Fibroblast of the conjunctiva (primary cell): ENCODE measurements at places on chromosomes 3 and 15.

- DNase-seq = no peak
Measured at GRCh38 chr15:101476756-101477155, 12.8 kb downstream of the PCSK6 start.

GRCh38 chr3:129536374-129536667 is 6.7 kb upstream of the H1-8 start:
- no peak for DNase-seq

DNA sequence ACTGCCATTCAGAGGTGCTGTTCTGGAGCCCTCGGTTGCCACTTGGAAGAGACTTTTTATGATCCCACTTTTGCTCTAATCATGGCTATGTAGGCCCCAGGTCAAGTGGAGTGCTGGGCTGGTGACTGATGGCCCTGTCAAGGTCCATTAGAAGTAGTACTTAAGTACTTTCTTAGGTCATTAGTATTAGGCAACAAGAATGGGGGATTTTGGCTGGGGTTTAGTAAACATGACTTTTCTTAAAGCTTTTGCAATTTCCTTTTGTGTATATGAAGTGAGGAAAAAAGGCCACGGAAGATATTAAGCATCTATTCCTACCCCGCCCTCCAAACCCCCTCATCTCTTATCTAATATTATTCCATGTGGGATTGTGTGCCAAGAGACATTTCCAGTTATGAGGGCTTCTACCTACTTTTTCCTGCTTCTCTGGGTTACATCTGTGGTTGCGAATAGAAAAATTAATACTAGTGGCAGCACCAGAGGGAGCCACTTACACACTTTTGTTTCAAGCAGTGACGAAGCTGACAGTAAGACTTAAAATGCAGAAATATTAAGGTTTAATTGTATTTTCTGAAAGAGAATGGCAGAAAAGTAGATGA is 13.9 kb downstream of the NLGN1 start:
- no peak for DNase-seq

DNA sequence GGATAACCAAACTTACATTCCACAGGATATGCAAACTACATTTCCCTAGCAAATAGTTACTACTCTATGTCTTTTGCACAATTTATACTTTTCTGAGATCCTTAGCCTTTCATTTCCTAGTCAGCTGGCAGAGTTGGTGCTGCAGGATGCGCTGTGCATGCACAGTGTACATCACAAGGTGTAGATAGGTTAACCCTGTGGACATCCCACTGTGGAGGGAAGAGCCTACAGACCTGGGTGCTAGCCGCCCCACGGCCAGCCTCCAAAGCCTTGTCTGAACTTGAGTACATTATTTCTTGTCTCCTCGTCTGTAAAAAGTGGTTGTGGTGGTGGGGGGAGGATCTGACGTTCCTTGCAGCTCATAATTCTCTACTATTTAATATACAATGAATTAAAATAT is 3.5 kb downstream of the TNFSF10 start:
- no peak for DNase-seq

DNA sequence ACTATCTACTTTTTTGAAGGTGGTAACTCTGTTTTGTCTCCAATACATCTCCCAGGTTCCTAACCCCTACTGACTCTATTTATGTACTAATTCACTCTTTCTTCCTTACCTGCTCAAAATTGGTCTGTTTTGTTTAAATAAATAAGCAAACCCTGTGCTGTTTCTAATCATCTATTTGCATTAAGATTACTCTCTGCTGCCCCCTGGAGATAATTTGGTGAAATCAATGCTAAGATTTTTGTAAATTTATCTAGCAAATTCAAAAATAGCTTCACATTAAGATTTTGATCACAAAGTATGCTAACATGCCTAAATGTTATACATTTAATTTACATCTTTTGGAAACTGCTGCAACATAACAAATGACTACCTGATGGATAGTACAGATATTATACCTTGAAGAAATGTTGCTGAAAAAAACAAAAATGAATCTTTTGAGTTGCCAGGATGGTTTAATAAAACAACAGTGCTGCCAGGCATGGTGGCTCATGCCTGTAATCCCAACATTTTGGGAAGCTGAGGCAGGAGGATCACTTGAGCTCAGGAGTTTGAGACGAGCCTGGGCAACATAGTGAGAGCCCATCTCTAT is 4.4 kb upstream of the CD200R1 start:
- peak; percentile 9 for DNase-seq

GRCh38 chr15:96328181-96328876 is 2.2 kb upstream of the NR2F2 start:
- no peak for DNase-seq

- DNase-seq = no peak
Measured at GRCh38 chr3:141412087-141412935, 44.0 kb downstream of the ZBTB38 start.

- DNase-seq = no peak
Measured at GRCh38 chr3:189338366-189338765, 166.6 kb downstream of the TPRG1 start.

DNA sequence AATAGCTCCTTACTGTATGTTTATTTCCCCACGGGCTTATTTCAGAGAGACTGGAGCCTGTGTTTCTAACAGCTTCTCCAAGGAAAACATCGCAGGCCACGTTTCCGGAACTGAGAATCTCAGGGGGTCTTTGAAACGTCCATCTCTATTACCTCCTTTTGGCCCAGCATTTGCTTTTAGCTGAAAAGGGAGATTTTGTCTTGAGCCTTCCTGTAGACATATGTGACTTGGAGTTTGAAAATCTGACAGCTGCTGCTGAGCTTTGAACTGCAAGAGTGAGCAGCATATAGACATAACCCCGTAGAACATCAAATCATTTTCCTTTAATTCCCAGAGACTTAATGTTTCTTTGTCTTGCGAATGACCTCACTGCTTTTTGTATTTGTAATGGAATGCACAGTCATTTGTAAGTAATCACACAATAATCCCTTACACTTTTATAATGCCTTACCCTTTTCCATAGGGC is 54.6 kb downstream of the LPP start:
- no peak for DNase-seq

- DNase-seq = no peak
Measured at GRCh38 chr3:73479325-73479724, 145.4 kb downstream of the PDZRN3 start.

DNA sequence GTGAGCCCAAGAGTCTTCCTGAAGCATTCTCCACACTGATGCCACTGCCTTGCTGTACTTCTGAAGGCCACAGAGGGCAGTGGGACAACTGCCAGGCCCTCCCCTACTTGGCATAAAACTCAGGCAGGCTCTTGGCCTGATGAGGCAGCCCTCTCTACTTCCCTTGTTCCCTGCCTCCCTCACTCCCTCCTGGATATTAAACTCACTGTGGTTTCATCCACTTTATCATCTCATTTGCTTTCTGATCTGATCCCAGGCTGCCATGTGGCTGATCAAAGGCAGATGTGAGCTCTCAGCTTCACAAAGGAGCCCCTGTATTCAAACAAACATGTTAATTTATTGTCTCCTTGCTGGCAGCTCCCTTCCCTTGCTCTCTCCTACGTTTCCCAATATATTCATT is 533.5 kb downstream of the IGSF11 start:
- no peak for DNase-seq

DNA sequence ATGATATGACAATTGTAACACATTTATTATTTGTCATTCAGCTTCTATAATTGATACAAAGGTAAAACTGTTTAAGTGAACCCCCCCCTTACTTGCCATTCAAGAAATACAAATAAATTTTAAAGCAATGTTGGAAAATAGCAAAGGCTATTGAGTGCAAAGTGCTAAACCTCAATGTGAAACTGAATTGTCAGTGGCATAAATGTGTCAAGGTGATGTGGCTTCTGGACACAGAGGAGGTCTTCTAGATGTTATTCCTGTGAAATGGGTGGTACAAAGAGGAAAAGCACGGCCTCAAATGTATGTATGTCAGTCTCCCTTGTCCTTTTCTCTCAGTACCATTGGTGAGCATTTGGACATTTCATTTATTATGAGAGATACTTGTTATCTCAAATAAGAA is 149.4 kb downstream of the MCTP2 start:
- DNase-seq = no peak

DNA sequence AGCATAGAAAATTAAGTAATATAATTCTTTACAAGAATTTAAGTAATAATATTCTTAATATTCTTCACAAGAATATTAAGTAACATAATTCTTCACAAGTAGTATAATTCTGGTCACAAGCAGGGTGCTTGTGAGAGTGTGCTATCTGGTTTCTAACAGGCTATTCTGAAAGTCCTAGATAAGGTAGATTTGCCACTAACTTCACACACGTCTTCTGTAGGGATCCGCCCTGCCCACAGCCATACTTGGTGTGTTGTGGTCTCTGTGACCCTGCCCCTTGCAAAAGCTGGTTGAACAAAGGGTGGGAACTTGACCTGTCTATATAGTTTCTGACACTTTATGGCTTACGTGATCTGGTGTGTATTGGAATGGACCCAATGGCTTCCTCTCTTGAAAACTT is 253.4 kb upstream of the MDFIC2 start:
- no peak for DNase-seq

DNA sequence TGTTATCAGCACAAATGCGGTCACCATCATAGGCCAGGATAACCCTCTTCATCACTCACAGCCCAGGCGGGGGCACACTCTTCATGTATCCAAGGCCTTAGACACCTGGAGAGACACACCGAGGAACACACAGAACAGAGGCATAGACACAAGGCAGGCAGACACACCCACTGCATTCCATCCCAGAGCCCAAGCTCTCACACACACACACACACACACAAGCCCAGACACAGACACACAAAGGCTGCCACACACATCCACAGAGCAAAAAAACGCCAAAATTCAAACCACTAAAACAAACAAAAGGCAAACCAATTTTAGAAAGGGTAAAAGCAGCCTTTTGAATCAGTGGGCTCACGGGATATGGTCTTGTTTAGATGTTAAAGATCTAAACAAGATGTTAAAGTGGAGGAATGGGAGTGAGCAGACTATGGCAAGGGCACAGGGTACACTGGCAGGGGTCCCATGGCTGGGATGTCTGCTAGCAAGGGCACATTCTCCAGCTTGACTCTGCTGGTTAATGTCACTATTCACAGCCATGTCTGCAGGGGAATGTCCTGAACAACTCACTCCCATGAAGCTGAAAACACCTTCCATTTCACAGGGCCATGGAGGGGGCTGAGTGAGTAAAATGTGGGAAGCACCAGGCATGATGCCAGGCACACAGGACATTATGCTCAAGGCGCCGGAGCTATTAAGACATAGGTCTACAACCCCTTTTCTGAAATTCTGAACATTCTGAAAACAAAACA is 14.9 kb upstream of the CRABP1 start:
- DNase-seq = no peak

- no peak for DNase-seq
Measured at GRCh38 chr15:22915866-22916515, 64.2 kb downstream of the CYFIP1 start.

DNA sequence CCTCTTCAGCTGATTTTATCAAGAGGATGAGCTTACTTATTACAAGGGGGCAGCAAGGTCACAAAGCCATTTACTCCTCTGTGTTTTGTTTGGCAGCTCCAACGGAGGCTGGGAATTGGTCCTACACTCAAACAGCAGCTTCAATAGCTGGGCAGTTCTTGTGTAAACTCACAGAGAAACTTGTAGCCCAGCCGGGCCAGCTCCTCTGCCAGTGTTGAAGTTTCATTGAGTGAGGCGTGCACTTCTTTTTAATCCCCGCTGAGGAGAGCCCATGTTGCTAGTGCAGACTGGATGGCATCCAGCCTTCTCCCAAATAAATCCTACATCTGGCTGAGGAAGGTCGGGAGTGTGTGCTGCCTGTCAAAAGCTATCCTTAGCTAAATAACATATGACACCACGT is 59.5 kb downstream of the BFSP2 start:
- peak; percentile 32 for DNase-seq

- DNase-seq = no peak
Measured at GRCh38 chr15:89905846-89906378, 6.8 kb downstream of the ARPIN start.

DNA sequence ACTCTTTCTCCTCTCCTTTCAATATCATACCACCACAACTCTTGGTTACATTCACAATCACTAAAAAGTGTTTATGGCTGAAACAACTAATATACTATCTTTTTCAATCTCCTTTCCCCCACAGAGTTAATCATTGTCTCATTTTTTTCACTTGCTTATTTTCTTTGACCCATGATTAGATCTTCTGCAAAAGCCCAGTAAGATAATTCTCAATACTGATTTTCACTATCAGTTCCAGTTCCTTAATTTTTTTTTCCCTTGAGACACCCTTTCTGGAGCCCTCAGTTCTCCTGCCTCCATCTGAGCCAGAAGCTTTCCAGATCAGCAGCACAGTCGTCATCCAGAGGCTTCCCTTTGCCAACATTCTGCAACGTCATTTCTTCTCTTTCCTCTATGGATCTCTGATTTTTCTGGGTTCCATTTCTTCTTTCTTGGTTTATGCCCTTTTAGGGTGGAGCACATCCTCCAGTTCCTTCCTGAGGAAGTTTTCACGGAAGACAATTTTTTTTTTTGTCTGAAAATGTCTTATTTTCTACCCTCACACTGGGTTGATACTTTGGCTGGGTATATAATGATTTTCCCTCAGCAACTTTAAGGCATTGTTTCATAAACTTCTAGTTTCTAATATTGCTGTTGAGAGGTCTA is 88.7 kb upstream of the C15orf39 start:
- DNase-seq = no peak

- peak; percentile 21 for DNase-seq
Measured at GRCh38 chr15:77821188-77821958, 188.7 kb upstream of the LINGO1 start.

DNA sequence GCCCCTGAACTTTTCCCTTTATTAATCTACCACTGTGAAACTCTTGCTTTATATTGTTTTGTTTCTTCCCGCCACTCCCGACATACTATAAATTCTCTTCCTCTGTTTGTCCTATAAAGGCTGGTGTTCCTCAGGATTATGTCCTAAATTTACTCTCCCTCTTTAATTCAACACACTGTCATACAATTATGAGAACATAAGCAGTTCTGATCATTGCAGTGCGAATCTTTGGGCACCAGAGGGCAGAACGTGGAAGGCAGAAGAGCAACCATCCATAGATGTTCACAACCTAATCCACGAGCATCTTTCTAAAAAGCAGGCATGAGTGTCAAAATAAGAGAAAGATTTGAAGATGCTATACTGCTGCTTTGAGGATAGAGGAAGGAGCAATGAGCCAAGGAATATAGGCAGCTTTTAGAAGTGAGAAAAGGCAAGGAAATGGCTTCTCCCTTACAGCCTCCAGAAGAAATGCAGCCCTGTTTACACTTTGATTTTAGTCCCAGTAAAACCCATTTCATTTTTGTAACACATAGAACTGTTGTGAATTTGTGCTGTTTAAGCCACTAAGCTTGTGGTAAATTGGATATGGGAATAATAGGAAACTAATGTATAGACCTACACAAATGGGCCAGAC is 179.4 kb downstream of the GBE1 start:
- DNase-seq = peak; percentile 36

DNA sequence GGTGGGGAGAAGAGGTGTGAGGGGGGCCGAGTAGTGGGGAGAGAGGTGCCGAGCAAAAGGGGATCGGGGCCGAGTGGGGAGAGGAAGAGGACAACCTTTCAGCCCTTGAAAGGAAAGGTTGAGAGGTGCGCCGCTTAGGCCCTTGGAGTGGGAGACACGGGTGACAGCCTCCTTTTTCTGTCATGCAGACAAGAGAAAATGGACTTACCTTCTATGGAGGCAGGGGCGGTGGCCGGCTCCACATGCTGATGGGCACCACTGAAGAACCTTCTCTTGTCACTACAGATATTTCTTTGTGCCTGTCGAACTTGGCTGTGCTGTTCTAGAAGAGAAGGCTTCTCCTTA is 421 bp downstream of the KLHL18 start:
- no peak for DNase-seq

- peak; percentile 75 for DNase-seq
Measured at GRCh38 chr3:31105438-31106077, 211.1 kb upstream of the GADL1 start.

- no peak for DNase-seq
Measured at GRCh38 chr3:123728014-123728413, 143.2 kb upstream of the HACD2 start.

GRCh38 chr3:149667576-149667975 is 9.8 kb upstream of the WWTR1 start:
- no peak for DNase-seq
